SK-N-DZ (cell line): ENCODE measurements at places on chromosomes 13 and 19.

GRCh38 chr13:112042496-112042895 is 24.5 kb upstream of the SOX1 start:
- no peak for DNase-seq

DNA sequence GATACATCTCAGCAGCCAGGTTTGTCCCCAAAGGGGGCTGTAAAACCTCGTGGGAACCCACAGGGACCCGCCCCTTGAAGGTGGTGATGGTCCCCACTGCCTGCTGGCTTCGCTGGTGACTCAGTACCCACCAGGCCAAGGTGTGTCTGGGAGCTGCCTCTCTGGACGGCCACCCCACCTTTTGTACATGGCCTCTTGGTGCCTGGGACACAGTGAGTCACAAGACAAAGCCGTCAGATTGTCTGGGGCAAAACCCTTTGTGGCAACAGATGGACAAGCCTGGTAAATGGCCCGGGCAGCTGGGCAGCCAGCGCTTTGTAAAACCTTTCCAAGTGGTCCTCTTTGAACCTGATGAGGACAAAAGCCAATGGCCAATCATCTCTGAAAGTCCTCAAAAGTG is 27.9 kb upstream of the KLF2 start:
- DNase-seq, result no peak

- no peak for DNase-seq
Measured at GRCh38 chr19:45169602-45170001, 8.4 kb downstream of the TRAPPC6A start.

- DNase-seq, result no peak
Measured at GRCh38 chr13:104286566-104287290, 1220.5 kb upstream of the SLC10A2 start.

- peak; percentile 46 for DNase-seq
Measured at GRCh38 chr19:17951157-17951989, 15.5 kb upstream of the KCNN1 start.

GRCh38 chr13:35483761-35484160 is 7.3 kb upstream of the MAB21L1 start:
- no peak for DNase-seq

DNA sequence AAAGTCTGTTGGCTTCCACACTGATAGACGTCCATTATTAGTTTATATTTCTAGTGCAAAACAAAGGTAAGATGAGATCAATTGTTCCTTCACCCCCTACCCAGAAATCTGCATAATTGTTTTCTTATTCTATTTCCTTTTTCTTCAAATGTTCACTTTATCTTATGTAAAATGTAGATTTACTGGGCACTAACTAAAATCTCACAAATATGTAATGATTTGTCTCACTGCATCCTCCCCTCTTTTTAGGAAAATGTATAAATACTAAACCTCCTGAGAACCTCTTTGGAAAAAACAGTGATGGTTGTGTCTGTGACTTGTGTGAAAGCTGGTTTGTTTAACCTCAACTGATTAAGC is 1377.2 kb upstream of the MIR17HG start:
- no peak for DNase-seq

DNA sequence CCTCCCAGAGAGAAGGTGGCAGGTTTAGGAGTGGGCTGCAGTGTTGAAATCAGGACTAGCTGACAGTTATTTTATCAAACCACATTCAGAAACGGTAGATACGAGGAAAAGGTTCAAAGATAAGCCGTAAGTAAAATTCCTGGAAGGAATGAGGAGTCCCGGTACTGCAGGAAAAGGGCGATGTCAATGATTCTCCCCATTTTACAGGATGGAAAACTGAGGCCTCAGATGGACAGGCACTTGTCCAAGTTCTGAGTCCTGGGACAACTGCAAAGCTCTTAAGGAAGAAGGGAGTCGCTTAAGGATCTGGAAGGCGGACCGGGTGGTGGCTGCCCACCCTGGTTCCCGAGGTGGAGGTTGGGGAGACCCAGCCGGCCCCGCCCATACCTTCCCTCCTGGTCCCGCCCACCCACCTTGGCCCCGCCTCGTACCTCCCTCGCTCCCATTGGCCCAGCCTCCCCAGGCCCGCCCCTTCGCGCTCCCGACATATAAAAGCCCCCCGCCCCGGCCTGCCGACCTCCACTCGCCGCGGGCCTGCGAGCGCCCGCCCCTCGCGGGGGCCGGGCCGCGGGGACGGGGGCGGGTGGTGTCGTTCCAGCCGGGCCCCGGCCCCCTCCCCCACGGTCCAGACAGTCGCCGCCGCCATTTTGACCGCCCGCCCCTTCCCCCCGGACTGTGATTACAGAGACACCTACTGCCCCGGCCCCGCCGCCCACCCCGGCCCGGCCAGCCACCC is 603 bp downstream of the RFX1 start:
- DNase-seq, result peak; percentile 64
